Mesenchymal stem cell (in vitro differentiated cells and primary cell): ENCODE measurements at places on chromosomes 4 and X.

DNA sequence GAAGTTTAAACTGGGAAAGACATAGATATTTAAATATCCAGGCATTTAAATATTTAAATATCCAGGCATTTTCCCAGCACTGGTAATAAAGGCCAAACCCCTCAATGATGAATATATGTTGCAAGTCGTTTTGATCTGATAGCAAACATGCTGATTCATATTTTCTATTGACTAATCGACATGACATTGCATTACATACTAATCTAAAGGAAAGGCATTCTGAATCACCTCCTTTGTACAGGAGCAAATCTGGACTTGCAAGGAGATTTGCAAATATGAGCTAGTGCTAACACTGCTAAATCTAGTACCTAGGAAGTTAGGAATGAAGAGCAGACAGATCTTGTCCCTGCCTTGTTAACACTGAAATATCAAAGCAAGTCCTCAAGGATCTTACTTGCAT is 207.3 kb downstream of the SLC7A11 start:
- H3K4me3 ChIP-seq = no peak overlapping the region
- H3K36me3 ChIP-seq = no peaks in the 10 kb centered on the region
- H3K27ac ChIP-seq = no peak overlapping the region
- no peaks in the 10 kb centered on the region for H3K27me3 ChIP-seq
- peaks cover 1% of the 10 kb centered on the region for H3K4me1 ChIP-seq

GRCh38 chr4:2489841-2490552 is 21.1 kb downstream of the RNF4 start:
- H3K27ac ChIP-seq = no peak overlapping the region
- no peak overlapping the region for H3K4me3 ChIP-seq
- H3K27me3 ChIP-seq = no peaks in the 10 kb centered on the region
- no peak for DNase-seq

DNA sequence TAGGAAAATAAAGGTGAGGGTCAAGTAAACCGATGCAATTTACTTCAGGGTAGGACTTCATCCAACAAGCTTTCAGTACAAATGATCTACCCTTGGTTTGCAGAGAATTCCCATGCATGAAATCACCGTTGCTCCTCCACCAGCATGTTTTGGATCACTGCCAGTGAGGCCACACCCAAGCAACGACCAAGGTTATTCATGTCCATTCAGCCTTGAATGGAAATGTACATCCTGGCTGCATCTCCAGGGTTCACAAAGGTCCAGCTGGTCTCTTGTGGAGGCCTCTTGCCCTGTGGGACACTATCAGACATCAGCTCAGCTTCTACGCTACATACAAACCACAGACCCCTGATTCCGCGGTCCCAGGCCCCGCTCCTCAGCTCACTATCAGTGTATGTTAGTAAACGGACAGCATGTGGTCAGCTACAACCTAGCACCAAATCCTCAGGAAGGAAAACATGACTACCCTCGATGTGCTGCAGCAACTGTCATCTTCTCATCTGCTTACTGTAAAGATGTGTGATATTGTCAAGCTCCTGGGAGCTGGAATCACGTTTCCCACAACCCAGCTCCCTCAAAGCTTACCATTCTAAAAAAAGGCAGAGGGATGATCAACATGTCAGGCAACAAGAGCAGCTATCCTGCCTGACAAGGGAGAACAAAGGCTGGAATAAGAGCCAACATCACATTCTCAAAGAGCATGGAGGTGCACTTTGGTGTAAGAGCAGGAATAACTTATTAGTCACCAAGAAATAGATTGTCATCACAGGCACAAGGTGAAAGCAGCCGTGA is 4.9 kb downstream of the LYAR start:
- H3K4me1 ChIP-seq = peaks cover 10% of the 10 kb centered on the region
- no peaks in the 10 kb centered on the region for H3K27me3 ChIP-seq
- no peak overlapping the region for H3K27ac ChIP-seq
- no peak for DNase-seq
- H3K4me3 ChIP-seq = no peak overlapping the region

DNA sequence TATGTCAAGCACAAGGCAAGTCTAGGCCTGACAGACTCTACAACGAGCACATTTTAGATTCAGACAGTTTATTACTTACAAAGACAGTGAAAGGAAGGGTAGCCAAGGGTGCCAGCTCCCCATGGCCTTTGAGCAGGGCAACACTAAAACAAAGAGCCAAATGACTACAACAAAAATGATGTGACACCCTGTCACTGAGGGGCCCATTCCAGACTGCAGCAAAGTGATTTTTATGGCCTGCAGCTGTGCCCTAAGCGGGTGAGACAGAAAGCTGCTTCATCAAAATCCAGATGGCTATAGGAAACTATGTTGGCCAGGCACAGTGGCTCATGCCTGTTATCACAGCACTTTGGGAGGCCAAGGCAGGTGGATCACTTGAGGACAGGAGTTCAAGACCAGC is 13.4 kb upstream of the RP2 start:
- H3K4me3 ChIP-seq = no peak overlapping the region
- no peaks in the 10 kb centered on the region for H3K27me3 ChIP-seq
- no peak for DNase-seq
- peaks cover 5% of the 10 kb centered on the region for H3K4me1 ChIP-seq
- no peak overlapping the region for H3K27ac ChIP-seq

DNA sequence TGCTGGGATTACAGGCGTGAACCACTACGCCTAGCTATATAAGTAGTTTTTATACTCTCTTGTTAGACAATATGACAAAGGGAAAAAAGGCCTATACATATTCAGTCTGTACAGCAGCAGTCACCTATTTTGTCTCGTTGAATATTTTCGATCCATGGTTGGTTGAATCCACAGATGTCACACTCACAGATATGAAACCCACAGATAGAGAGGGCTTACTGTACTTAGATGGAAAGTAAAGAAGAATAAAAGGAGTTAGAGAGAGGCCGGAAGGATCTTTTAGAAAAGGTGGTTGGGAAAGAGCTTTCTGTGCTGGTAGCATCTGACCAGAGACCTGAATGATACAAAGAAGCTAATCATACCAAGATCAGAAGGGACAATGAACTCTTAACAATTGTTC is 38.3 kb upstream of the SPINK2 start:
- no peak overlapping the region for H3K27ac ChIP-seq
- H3K4me1 ChIP-seq = no peaks in the 10 kb centered on the region
- no peak overlapping the region for H3K4me3 ChIP-seq
- peaks cover 6% of the 10 kb centered on the region for H3K27me3 ChIP-seq
- DNase-seq = no peak

GRCh38 chr4:57148177-57148576 is 38.0 kb upstream of the IGFBP7 start:
- H3K4me1 ChIP-seq = peaks cover 4% of the 10 kb centered on the region
- no peaks in the 10 kb centered on the region for H3K27me3 ChIP-seq
- peak; percentile 40 for DNase-seq
- peak overlapping the region; percentile 35 for H3K27ac ChIP-seq
- no peak overlapping the region for H3K4me3 ChIP-seq

GRCh38 chrX:12138361-12139313 is at the start of gene FRMPD4:
Gene FRMPD4, plus strand, starts transcription at chrX:12138473. Its CDS starts 499 bp downstream, at chrX:12138972.
- DNase-seq = no peak
- peaks cover 10% of the 10 kb centered on the region for H3K4me1 ChIP-seq
- no peak within 1 kb of the TSS for H3K27ac ChIP-seq
- peak within 1 kb of the TSS; percentile 54 for H3K4me3 ChIP-seq
- H3K36me3 ChIP-seq = no peaks in the 10 kb centered on the region

- DNase-seq = peak; percentile 99
- H3K4me1 ChIP-seq = peaks cover 2% of the 10 kb centered on the region
- no peaks in the 10 kb centered on the region for H3K36me3 ChIP-seq
- H3K27me3 ChIP-seq = no peaks in the 10 kb centered on the region
- H3K27ac ChIP-seq = peak within 1 kb of the TSS; percentile 8
- peak within 1 kb of the TSS; percentile 58 for H3K4me3 ChIP-seq
Observed at GRCh38 chr4:85474818-85475630, at the start of gene ARHGAP24. Gene ARHGAP24, plus strand, starts transcription at chr4:85475150.

GRCh38 chr4:24130637-24131036 is 240.8 kb upstream of the PPARGC1A start:
- H3K36me3 ChIP-seq = no peaks in the 10 kb centered on the region
- peaks cover 1% of the 10 kb centered on the region for H3K4me1 ChIP-seq
- no peak overlapping the region for H3K4me3 ChIP-seq

DNA sequence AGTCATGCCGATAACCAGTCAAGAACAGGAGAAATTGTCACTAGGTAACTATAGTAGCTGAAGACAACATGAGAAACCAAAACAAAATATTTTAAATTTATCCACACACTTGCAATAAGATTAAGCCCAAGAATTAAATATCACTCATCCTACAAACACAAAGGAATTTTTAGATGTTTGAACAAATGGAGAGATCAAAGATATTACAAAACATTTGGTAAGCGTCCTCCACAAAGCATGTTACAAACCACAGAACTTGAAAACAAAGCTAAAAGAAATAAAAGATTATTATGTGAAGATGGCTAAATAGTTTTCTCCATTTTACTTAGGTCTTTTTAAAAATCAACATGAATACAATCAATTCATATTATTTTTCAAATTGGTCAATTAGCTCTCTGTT is 631.9 kb upstream of the INTU start:
- H3K4me3 ChIP-seq = no peak overlapping the region
- H3K27me3 ChIP-seq = no peaks in the 10 kb centered on the region
- H3K4me1 ChIP-seq = no peaks in the 10 kb centered on the region
- H3K36me3 ChIP-seq = no peaks in the 10 kb centered on the region

DNA sequence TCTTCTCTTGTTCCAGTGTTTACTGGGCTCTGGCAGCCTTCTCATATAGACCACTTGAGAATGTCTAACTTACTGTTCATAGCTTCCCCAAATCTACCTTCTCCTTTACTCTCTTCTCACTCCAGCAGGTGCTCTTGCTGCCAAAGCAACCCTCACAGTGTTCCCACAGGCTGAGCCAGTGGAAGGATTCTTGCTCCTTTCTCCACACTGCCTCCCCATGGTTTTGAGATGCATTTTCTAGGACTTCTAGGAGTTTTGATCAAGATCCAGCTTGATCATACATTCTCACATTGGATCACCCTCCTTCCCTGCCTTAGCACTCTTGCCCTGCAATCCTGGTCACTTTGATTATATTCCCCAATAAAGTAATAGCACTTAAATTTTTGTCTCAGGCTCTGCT is 230.8 kb downstream of the TMEM47 start:
- no peak for DNase-seq
- no peaks in the 10 kb centered on the region for H3K36me3 ChIP-seq
- no peak overlapping the region for H3K27ac ChIP-seq
- H3K4me3 ChIP-seq = no peak overlapping the region
- no peaks in the 10 kb centered on the region for H3K4me1 ChIP-seq

- H3K27me3 ChIP-seq = peaks cover 10% of the 10 kb centered on the region
- no peak overlapping the region for H3K27ac ChIP-seq
- no peak overlapping the region for H3K4me3 ChIP-seq
- DNase-seq = no peak
- no peaks in the 10 kb centered on the region for H3K36me3 ChIP-seq
- no peaks in the 10 kb centered on the region for H3K4me1 ChIP-seq
Observed at GRCh38 chrX:109773374-109773773, 40.3 kb upstream of the ACSL4 start.

DNA sequence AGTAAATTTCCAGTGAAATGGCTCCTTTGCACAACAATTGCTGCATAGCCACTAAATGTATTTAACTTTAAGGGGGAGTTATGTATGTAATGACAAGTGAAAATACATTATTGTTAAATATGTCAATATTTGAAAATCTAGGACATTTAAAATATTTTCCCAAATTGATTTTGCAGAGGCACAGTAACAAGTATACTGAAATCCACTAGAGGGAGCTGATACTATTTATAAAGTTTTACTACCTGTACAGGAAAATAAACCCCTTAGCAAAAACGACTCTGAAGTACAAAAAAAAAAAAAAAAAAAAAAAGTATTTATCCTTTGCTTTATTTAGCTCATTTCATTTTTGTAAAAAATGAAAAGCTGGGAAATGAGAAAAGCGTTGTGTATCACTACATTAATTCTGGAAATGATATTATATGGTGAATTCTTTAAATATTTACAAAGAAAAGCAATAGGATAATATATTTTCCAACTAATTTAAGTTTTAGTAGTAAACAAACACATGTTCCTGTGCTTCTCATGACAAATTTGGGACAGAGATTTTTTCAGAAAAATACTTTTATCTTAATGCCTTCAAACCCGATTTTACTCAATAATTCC is 727.7 kb downstream of the DMD start:
- DNase-seq = no peak
- H3K27ac ChIP-seq = no peak overlapping the region
- H3K4me1 ChIP-seq = no peaks in the 10 kb centered on the region
- no peaks in the 10 kb centered on the region for H3K27me3 ChIP-seq
- no peaks in the 10 kb centered on the region for H3K36me3 ChIP-seq
- H3K4me3 ChIP-seq = no peak overlapping the region

GRCh38 chr4:24971192-24971591 is 58.4 kb upstream of the CCDC149 start:
- H3K4me3 ChIP-seq = no peak overlapping the region
- DNase-seq = no peak
- no peaks in the 10 kb centered on the region for H3K36me3 ChIP-seq
- H3K27ac ChIP-seq = no peak overlapping the region
- peaks cover 10% of the 10 kb centered on the region for H3K4me1 ChIP-seq

DNA sequence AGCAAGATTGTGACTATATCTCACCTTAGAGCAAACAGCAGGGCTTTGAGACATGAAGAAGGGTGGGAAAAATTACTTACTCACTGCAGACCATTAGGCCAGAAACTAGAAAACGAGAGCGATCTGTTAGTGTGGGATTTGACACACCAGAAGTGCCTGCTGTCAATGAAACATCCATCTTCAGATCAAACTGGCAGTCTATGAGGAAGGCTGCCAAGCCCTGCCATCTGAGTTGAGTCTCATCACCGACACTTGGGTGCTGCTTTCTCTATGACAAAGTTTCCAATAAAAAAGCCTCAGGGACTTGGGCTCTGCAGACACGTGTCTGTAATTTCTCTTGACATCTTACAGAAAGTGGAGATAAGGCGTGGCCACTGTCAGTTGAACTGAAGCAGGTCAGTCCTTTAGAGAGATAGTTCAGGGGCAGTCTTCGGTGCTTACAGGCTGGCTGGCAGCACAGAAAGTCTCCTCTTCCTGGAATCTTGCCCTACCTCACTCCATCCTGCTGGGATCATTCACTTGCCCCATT is 40.1 kb upstream of the LDB2 start:
- no peaks in the 10 kb centered on the region for H3K36me3 ChIP-seq
- no peak overlapping the region for H3K4me3 ChIP-seq
- no peaks in the 10 kb centered on the region for H3K4me1 ChIP-seq
- H3K27ac ChIP-seq = no peak overlapping the region

GRCh38 chr4:88108747-88109122 is 49.7 kb downstream of the ABCG2 start:
- no peaks in the 10 kb centered on the region for H3K36me3 ChIP-seq
- no peak overlapping the region for H3K27ac ChIP-seq
- peaks cover 6% of the 10 kb centered on the region for H3K4me1 ChIP-seq
- H3K4me3 ChIP-seq = no peak overlapping the region
- DNase-seq = no peak
